Hematopoietic multipotent progenitor cell treated with erythropoietin and hydrocortisone succinate and interleukin-3 and kit ligand, for 15 days (in vitro differentiated cells): ENCODE measurements at places on chromosomes 7 and 10.

DNA sequence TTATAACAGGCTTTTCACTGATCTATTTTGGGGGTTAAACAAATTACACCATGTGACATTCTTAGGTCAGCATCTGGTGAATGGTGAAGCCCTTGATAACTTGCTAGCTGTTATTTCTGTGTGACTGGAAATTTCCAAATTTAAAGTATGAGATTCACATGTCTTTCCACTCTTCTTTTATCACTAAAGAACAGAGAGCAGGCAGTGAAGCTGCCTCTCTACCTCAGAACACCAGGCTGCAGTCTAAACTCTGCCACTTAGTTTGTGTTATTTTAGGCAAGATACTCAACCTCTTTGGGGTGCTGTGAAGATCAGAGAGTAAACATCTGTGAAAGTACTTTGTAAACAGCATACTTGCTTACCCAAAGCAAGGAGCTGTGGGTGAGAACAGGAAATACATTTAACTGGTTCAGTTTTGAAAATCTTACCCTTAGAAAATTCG lies 15.5 kb upstream of the SP4 start:
- DNase-seq = peak; percentile 37

GRCh38 chr7:91462316-91462715 lies 198.1 kb downstream of the FZD1 start:
- no peak for DNase-seq

- DNase-seq = no peak
These were observed 17.3 kb downstream of the MYOF start for GRCh38 chr10:93464776-93465388.

DNA sequence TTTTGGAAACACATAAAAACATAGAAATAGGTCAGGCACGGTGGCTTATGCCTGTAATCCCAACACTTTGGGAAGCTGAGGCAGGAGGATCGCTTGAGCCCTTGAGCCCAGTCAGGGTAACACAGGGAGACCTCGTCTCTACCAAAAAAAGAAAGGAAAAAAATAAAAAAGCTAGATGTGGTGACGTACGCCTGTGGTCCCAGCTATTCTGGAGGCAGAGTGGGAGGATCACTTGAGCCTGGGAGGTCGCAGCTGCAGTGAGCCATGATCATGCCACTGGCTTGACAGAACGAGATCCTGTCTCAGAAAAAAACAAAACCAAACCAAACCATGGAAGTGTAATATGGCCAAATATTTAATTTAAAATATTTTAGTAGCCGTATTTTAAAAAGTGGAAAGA lies 55.6 kb downstream of the MCU start:
- no peak for DNase-seq

DNA sequence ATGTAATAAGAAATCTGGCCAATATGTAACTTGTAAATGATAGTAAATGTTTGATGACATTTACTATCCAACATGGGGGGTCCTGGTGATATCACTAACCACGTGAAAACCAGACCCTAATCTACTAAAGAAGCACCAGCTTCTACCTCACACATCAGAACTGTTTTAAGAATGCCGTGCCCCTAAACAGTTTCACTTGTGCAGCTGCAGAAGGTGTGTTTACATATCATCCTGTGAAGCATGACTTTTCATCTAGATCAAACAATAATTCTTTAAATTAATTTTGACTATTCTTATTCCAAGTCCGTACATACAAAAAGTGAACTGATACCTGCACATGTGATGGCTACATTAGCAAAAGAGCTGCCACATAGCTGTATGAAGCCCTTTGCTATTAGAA lies 61.0 kb downstream of the STEAP1B start:
- DNase-seq = no peak

DNA sequence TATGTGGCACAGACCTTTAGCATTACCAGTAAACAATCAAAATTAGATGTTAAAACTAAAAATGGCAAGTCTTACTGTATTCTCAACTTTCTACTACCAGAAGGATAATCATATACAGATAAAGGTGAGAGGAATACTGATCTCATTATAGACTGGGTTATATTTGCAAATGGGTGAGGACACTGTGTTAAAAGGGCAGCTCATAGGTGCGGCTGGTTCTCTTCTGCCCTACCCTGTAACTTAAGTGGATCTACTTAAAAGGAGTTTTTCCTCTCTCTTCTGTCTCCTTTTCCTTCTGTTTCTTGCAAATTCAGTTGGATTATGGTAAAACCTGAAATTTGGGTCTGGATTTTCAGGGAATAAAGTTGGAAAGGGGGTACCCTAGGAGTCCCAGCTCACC lies 33.0 kb downstream of the WASL start:
- DNase-seq = no peak

DNA sequence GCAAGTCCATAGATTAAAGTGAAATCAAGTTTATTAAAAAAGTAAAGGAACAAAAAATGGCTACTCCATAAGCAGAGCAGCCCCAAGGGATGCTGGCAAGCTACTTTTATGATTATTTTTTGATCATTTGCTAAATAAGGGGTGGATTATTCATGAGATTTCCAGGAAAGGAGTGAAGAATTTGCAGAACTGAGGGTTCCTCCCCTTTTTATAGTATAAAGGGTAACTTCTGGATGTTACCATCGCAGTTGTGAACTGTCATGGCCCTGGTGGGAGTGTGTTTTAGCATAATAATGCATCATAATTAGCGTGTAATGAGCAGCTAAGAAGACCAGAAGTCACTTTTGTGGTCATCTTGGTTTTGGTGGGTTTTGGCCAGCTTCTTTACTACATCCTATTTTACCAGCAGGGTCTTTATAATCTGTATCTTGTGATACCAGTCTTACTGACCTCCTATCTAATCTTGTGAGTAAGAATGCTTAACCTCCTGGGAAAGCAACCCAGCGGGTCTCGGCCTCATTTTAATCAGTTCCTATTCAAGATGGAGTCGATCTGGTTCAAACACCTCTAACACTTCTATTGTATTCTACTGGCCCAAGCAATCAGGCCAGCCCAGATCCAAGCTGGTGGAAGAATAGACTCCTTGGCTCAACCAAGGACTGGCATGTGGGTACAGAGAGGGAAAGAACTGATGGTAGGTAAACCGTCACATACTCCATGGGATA lies 87.9 kb upstream of the NPSR1 start:
- no peak for DNase-seq

DNA sequence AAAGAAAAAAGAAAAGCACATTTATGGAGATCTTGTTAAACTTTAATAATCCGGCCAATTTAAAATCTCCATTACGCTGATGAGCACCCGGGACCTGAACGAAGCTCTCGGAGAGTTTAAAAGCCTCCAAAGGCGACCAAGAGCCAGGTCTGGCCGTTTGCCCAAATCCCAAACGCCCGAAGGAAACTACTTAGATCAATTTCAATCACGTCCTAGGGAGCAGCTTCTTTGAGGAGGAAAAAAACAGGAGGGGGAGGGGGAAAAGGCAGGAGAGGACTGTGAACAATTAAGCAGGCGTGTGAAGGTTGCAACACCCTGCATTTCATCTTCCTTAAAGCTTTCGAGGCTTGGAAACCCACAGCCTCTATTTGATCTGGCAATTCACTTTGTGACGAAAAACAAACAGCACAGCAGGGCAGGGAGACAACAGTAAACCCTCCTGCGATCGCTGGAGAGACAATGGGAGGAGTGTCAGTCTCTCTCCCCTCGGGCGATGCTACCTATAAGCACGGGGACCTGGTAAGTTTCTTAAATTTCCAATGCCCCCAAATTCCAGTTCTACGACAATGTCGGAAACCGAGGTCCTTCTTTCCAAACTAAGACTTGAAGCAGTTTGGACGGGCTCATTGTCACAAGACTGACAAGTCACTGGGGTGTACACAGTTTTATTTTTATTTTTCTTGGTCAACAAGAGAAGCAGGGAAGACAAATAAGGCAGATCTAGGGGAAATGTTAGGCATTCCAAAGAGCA lies 1.2 kb downstream of the KLF6 start:
- DNase-seq = peak; percentile 47

- no peak for DNase-seq
These were observed 26.4 kb downstream of the RPS24 start for GRCh38 chr10:78059906-78060702.

GRCh38 chr10:132916421-132916841 lies 25.9 kb downstream of the CFAP46 start:
- no peak for DNase-seq

GRCh38 chr7:30469303-30469702 lies 9.3 kb downstream of the NOD1 start:
- DNase-seq = no peak

DNA sequence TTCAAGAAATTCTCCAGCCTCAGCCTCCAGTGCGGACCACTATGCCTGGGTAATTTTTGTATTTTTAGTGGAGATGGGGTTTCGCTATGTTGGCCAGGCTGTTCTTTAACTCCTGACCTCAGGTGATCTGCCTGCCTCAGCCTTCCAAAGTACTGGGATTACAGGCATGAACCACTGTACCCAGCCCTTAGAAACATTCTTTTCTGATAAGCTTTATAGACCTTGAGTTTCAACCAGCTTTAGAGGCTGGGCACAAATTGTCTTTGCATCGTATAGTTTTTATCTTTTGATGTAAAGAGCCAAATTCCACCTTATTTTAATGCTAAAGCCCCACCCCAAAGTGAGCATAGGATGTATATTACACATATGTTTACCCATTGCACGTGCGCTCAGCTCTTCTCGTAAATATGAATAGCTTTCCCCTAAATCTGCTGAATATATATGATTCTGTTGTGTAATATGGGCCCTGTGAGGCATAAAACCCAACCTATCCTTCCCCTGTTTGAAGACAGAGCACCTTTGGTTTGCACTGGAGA lies 124.8 kb downstream of the ADK start:
- no peak for DNase-seq

GRCh38 chr10:36802490-36803153 lies 322.8 kb upstream of the ANKRD30A start:
- DNase-seq = no peak

GRCh38 chr7:45181991-45182855 lies 24.6 kb downstream of the RAMP3 start:
- no peak for DNase-seq

- no peak for DNase-seq
These were observed 18.7 kb upstream of the PCBD1 start for GRCh38 chr10:70906953-70907636.

DNA sequence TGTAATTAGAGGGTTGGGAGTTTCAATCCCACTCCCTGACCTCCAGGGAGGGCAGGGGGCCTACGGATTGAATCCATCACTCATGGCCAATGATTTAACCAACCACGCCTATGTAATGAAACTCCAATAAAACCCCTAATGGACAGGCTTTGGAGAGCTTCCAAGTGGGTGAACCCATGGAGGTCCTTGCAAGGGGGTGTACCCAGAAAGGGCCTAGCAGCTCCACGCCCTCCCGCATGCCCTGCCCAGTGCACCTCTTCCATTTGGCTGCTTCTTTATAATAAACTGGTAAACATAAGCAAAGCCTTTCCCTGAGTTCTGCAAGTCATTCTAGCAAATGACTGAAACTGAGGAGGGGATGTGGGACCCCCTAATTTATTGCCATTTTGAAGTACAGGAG lies 280.1 kb downstream of the FRMD4A start:
- DNase-seq = no peak

GRCh38 chr10:123563994-123564393 lies 102.2 kb upstream of the GPR26 start:
- no peak for DNase-seq

DNA sequence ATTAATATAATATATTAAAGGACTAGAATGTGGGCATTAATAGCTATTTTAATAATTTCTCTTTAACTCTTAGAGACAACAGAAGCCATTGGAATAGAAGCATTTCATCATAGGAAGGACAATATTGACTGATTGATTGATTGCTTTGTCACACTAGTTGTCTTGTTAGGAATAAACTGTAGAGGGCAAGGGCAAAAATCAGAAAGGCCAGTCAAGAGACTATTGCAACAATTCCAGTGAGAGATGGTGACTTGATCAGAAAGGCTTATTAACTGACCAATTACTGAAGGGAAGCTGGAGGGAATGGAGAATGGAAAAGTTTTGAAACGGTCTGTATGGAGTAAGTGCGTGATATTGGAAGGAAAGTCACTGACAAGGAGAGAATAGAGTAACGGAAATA lies 87.3 kb downstream of the RUNDC3B start:
- DNase-seq = no peak

- DNase-seq = no peak
These were observed 22.0 kb upstream of the HGF start for GRCh38 chr7:81791568-81792518.

DNA sequence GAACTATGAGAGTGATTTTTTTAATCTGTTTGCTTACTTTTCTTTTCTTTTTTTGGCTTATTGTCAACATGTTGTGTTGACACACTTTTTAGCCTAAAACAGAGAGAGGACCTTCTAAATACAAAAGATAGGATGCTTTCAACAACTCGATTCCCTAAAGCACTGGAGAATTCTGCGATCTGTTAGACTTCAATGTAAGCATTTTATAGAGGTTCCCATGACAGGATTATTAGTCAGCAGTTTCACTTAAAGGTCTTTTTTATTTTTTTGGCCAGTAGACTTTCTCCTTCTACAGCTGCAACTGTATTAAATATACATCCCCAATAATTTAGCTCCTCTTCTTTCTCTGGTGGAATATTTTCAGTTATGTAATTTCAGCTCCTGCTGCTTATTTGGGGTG lies 12.7 kb upstream of the NRP1 start:
- no peak for DNase-seq

GRCh38 chr7:390761-391410 lies 100.9 kb downstream of the FOXL3 start:
- no peak for DNase-seq

DNA sequence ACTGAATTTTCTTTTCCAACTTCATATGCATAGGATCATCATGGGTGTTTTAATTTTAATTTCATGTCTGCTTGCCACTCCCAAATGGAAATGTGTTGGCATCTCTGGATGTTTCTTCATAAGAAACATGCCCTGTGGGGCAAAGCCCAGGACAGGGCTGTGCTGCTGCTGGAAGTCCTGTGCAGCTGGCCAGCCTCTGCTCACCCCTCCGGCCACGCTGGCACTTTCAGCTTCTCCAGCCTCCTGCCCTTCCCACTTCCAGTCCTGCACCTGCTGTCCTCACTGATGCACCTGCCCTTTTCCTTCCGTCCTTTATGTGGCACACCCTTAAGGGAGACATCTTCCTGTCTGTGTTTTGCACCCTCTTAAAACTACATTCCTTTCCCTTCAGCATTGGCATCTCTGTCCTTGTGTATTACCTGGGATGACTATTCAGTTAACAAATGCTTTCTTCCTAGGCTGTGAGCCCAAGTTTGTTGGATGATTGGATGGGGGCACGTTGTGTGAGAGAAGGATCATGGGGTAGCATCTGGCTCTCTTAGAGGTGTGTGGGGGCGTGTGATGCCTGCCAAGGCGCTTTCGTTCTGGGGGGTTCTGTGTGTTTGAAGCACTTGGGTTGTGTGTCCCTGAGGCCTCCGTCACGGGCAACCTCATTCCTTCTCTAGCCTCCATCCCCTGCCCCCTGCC lies 56.8 kb downstream of the TCF7L2 start:
- DNase-seq = no peak
